ENCODE measurements at places on chromosomes 16 and 17. TPM values are rescaled to one million over a fixed set of nuclear protein-coding genes. Genes with fewer than 3 reads are reported as not detected.

GRCh38 chr17:65941356-65941899 lies 250.5 kb downstream of the CEP112 start:
- DNase-seq = no peak

DNA sequence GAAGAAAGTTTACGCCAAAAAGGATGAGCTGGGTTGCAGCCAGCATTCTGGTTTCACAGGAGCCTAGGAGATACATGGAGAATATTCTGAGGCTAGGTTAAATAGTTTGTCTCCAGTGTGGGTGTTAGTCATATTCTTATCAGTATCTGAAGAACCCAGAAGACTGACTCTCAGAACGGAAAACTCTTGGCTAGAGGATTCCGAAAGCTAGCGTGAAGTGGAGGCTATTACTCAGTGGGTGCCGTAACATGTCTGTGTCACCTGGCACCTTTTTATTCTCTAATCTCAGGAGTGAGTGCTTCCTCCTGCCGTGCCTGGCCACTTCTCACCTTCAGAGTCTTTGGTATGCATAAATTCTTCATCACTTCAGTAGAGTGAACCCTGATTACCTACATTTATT lies 199.5 kb downstream of the WWOX start:
- DNase-seq = no peak

GRCh38 chr17:7982666-7983065 lies 19.7 kb upstream of the GUCY2D start:
- no peak for DNase-seq

DNA sequence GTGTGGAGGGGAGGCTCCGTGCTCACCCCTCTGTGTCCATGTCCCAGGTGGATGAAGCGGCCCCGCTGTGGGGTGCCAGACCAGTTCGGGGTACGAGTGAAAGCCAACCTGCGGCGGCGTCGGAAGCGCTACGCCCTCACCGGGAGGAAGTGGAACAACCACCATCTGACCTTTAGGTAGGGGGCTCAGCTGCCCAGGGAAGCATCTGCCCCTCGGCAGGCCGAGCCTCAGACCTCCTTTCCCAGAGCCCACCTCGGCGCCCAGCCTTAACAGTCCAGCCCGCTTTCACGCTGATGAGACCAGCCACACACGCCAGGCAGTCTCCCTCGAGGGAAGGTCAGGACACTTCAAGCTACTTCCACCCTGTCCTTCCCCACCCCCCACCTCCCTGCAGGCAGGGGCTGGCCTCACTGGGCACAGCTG lies 12.7 kb downstream of the MMP15 start:
- peak; percentile 73 for DNase-seq

GRCh38 chr16:67150047-67150832 lies 558 bp downstream of the B3GNT9 start:
- peak; percentile 75 for DNase-seq

DNA sequence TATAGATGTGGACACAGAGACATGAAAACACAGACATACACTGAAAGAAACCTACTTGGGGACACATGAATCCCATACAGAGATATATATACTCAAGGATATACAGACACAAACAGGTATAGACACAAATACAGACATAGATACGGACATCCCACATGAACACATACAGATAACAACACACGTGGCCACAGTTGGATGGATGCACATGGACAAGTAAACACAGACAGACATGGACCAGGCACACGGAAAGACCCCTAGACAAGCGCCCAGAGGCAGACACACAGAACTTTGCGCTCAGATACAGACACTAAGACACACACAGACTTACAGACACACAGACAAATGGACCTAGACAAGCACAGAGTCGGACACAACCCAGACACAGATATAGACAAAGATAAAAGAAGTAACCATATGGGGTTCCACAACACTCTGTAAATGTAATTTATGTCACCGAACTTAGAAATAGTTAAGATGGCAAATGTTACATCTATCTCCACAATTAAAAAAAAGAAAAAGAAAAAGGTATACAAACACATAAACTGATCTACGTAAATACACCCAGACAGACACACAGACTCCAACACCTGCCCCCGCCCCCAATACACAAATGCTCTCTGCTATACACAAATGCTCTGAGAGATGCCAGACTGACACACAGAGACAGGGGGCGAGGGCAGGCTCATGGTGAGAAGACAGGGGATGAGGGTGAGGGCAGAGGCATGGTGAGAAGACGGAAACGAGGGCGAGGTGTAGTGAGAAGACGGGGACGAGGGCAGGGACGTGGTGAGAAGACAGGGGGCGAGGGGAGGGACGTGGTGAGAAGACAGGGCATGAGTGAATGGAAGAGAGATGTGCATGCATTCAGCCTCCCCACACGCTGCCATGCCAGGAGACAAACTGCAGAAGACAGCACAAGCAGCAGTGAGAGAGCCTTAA lies 118.3 kb downstream of the SMG6 start:
- no peak for DNase-seq

DNA sequence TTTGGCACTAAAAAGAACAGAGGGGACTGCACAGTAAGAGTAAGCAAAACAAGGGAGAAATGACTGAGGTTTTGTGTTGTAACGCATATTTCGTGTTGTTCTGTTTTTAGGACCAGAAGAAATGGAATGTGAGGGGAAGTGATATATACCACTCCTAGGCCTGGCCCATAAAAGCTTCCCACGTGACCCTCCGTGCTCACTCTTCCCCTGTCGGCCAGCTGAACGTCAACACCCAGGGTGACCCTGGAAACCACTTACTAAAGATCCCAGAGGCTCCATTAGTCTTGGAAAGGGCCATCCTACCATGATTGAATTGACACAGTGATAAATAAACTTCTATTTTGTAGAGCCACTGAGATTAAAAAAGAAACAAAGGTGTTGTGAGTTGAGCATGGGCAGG lies 79.8 kb downstream of the HELZ start:
- DNase-seq = no peak

GRCh38 chr17:77282524-77283515 lies 142.1 kb downstream of the SEC14L1 start:
- no peak for DNase-seq

GRCh38 chr17:37060094-37060493 lies 111.3 kb downstream of the AATF start:
- no peak for DNase-seq

DNA sequence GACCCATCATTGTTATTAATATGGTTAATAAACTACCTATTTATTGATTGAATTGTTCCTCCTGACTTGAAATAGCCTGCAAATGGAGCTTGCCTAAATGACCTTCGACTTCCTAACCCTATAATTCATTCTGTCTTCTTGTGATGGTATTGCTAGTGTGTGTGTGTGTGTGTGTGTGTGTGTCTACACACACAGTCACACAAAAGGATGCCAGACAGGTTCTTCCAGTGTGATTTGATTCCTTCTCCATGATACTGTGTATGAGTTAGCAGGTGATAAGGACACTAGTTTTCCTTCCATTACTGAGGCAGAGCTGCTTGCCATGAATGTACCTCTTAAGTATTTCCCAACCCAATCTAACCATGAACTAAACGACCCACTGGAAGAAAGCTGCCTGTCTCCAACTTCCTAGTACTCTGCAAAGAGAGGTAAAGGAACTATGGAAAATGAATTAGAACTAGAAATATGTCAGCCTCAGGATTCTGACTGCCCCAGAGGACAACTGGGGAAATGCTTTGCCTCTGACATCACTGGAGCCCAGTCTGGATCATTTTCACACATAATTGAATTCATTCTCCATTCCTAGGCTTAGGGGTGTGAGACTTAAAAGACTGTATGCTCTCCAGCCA lies 3.5 kb upstream of the CDC6 start:
- no peak for DNase-seq

DNA sequence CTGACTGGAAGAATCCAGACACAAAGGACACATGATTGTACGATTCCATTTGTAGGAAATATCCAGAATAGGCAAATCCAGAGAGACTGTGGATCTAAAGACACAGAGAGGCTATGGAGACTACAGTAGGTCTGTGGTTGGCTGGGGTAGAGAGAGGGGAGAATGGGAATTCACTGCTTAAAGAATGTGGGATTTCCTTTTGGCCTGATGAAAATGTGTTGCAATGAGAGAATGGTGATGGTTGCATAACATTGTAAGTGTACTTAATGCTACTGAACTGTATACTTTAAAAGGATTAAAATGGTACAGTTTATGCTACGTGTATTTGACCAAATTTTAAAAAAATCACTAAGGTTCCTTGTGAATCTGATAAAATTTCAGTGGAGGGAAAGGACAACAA lies 62.1 kb downstream of the GPRC5B start:
- no peak for DNase-seq

DNA sequence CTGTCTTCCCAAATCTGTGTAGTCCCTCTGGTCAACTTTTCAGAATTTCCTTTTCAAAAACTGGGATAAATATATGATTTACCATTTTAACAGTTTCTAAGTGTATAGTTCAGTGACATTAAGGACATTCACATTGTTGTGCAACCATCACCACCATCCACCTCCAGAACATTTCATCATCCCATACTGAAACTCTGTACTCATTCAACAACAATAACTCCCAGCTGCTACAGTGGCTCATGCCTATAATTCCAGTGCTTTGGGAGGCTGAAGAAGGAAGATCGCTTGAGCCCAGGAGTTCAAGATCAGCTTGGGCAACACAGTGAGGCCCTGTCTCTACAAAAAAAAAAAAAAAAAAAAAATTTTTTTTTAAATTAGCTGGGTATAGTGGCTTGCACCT lies 131.0 kb downstream of the AATF start:
- no peak for DNase-seq

GRCh38 chr16:73873643-73874042 lies 423.0 kb upstream of the PSMD7 start:
- no peak for DNase-seq

DNA sequence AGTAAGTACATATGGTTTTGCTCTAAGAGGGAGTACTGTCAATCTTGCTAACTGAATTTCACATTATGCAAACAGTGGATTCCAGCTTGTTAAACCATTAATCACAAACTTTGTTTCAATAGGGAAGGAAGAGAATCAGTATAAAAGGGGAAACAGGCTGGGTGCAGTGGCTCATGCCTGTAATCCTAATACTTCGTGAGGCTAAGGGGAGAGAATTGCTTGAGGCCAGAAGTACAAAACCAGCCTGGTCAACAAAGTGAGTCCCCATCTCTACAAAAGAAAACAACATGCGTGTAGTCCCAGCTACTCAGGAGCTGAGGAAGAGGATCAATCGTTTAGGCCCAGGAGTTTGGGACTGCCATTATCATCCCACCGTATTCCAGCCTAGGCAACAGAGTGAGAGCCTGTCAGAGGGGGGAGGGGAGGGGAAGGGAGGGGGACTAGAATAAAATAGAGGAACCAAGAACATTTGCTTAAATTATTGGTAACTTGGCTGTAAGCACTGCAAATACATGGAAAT lies 65.7 kb downstream of the FBXL20 start:
- no peak for DNase-seq

DNA sequence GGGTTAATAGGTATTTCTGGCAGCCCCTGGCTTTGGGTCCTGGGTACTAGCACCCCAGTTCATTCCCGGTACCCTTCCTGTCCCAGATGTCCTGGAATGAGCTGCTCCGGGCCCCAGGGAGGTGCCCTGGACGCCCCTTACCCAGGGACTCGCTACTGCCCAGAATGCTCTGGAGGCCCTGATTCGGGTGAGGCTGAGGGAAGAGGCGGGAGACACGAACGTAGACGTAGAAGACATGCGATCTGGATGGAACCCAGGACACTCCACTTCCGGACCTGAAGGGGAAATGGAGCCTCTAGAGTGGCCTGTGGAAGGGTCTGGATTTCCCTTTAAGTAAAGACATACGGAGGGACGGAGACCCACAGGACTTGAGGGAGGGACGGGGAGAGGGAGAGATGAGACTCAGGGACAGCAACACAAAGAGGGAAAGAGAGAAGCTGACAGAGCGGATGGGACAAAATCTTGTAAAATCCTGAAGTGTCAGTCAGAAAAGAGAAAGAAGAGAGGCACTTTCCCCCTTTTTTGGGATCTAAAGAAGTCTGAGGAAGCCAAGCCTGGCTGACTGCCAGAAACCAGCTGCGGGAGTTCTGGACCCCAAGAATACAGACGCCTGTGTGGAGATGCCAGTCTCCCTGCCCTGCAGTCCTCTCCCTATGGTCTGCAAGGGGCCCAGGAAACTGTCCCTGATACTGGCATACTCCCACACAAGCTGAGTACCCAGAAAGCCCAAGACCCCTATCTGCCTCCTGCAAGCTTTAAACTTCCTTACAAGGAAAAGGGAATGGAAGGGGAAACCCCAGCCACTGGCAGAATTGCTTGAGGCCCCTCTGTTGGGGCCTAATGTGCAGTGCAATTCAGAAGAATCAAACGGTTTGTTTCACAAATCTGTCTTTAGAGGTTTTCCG lies 1.0 kb upstream of the HOXB13 start:
- no peak for DNase-seq

- no peak for DNase-seq
These were observed 98.0 kb downstream of the KPNA2 start for GRCh38 chr17:68133346-68134045.

The LITAFD gene
- total RNA-seq = not detected

The SMIM22 gene
- total RNA-seq = not detected

The GGT6 gene
- total RNA-seq = 0.14 TPM

The KRTAP4-9 gene
- total RNA-seq = not detected

The TMEM106A gene
- 4.1 TPM for total RNA-seq

Data from Right ventricle myocardium inferior (tissue), 1 donor.